Pericardium fibroblast (primary cell): ENCODE measurements at places on chromosomes 1 and 21. TPM values are rescaled to one million over a fixed set of nuclear protein-coding genes. Genes with fewer than 3 reads are reported as not detected.

Gene SH2D5
- 0.26 and 0.58 TPM in 2 replicates for total RNA-seq

Gene TDRD10
- not detected in 2 replicates for total RNA-seq

Gene CGN
- under 0.01 and 2.5 TPM in 2 replicates for total RNA-seq

Gene PRMT2
- 87.9 and 88.9 TPM in 2 replicates for total RNA-seq

Gene IGSF8
- total RNA-seq: 11.2 and 15.9 TPM in 2 replicates

Gene NTRK1
- not detected in 2 replicates for total RNA-seq

Gene UTS2
- not detected in 2 replicates for total RNA-seq

Gene SLC26A9
- total RNA-seq: not detected in 2 replicates

Gene FAM20B
- total RNA-seq: 26.2 and 32.4 TPM in 2 replicates

Gene SELENBP1
- 63.1 and 83.0 TPM in 2 replicates for total RNA-seq

Gene NRIP1
- 10.6 and 15.7 TPM in 2 replicates for total RNA-seq

Gene DMBX1
- not detected in 2 replicates for total RNA-seq

Gene RAB7B
- 7.3 and 11.0 TPM in 2 replicates for total RNA-seq

Gene GNG4
- total RNA-seq: 0.09 and 0.58 TPM in 2 replicates

Gene NT5C1A
- total RNA-seq: not detected in 2 replicates

Gene SV2A
- 5.8 and 7.5 TPM in 2 replicates for total RNA-seq

Gene OR2L8
- not detected in 2 replicates for total RNA-seq

Gene OR2M3
- total RNA-seq: not detected in 2 replicates

Gene ADGRL2
- 54.5 and 74.1 TPM in 2 replicates for total RNA-seq

Gene USP48
- 20.3 and 24.6 TPM in 2 replicates for total RNA-seq

Gene CREB3L4
- total RNA-seq: 6.3 and 14.1 TPM in 2 replicates

Gene OXCT2
- 0.09 and 1.3 TPM in 2 replicates for total RNA-seq

Gene RHBDL2
- total RNA-seq: under 0.01 TPM in 1 of 2 replicates, not detected in the other
